Small intestine (tissue), 16 donors: ENCODE measurements at places on chromosomes 7 and 10.
A peak's percentile ranks its signal among the peaks of the same experiment; 100 is the strongest.

GRCh38 chr7:40306025-40306424 is 171.2 kb downstream of the SUGCT start:
- DNase-seq: no peak

DNA sequence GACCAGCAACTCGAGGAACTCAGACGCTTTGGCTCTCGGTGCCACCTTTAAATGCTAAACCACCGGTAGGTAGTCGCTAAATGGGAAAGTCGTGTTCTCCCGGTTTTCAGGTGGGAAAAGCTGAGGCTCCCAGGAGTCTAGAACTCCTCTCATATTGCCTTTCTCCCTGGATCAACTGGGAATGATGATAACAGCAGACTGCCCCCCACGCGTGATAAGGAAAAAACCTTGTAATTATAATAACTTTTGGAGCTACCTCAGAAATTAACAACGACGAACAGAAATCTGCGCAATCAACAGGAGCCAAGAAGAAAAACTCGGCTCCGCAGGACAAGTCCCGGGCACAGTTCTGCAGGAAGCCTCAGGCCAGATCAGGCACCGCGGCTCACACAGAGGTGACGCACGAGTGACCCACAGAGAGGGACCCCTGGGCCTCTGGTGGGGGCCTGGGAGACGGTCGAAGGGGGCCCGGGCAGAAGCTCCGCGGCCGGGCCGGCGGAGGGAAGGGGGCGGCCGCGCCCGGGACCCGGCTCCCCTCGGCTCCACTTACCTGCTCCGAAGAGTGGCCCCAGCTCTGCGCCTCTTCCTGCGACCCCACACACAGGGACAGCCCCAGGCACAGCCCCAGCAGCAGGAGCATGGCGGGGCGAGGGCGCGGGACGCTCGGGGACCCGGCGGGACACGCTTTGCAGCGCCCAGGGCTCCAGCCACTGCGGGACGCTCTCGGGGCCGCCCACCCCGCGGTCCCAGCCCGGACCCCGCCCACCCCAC is at the start of gene ITIH5:
ITIH5 (minus strand) TSS at position 714 of the 771 bp plus-strand sequence; CDS start at position 640, 74 bp downstream.
- DNase-seq: no peak

GRCh38 chr10:112531421-112531820 is 84.4 kb downstream of the VTI1A start:
- DNase-seq: no peak

- no peak for DNase-seq
These were observed 65.6 kb upstream of the MKI67 start for GRCh38 chr10:128191847-128192246.

DNA sequence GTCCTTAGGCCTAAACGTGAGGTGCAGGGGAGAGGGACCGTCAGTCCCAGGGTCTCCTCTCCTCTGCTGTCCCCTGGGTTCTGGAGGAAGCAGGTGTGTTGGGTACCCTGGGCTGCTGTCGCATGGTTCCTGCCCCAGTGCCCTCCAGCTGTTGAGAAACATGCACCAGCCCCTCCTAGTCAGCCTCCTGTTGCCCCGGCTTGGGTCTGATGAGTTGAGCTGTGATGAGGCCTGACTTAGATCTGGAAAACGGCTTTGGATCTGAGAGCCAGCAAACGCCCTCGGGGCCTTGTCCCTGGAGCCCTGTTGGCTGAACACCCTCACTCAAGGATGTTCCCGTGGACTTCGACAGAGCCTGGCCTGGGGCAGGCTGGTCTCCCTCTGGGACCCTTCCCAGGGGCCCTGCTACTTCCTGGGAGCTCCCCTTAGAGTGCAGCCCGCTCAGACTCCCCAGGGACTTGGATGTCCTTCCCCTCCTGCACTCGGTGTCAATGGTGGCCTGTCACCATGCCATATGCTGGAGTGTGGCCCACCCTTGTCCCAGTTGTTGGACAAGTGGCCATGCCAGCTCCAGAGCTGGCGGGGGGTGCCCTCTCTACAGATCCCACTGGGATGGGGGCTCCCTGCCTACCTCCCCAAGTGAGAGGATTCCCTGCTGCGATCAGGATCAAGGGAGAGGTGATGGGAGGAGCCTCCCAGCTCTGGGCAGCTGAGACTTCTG is 12.3 kb downstream of the ZNF316 start:
- no peak for DNase-seq

DNA sequence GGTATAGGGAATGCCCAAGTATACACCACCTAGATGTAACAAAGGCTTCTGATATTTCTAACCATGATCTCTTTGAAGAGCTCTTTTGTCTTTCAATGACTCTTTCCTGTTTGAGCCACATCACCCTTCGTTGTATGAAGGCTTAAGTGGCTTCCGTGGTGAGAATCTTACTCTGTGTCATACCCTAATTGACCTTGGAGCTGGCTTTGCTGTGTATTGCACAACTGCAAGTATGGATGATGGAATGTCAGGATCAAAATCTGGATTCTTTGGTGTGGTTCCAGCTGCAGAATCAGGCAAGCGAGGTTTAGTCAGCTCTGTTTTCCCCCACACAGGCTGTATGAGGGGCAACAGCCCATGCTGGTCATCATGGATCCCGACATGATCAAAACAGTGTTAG is 16.0 kb downstream of the CYP3A43 start:
- DNase-seq: peak; percentile 24

GRCh38 chr7:144668503-144668902 is 167.3 kb downstream of the TPK1 start:
- DNase-seq: no peak

- no peak for DNase-seq
These were observed 137.5 kb downstream of the ST7 start for GRCh38 chr7:117090791-117091190.

- no peak for DNase-seq
These were observed 369.6 kb upstream of the DPP6 start for GRCh38 chr7:153682628-153683027.

DNA sequence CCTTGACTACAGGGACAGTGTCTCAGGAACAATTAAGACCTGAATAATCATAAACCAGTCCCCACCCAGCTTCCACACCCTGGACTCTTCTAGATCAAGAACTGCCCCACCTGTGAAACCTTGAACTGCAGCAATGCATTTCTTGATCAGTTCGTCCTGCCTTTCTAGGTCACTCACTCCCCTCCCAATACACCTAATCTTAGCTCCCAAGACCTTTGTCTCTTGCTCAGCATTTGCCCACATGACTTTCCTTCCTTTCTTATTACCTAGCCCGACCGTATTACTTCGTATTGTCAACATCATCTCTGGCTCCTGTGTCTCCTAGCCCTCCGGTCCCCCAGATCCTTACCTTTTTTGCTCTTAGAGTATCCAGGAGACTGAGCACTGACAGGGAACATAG is 5.5 kb upstream of the NAMPT start:
- peak; percentile 99 for DNase-seq

GRCh38 chr7:97126483-97127171 is 9.1 kb downstream of the SDHAF3 start:
- DNase-seq: no peak

GRCh38 chr10:97366572-97366971 is 32.0 kb upstream of the FRAT2 start:
- DNase-seq: no peak

GRCh38 chr7:34659472-34660075 is 1.6 kb downstream of the NPSR1 start:
- no peak for DNase-seq

GRCh38 chr10:70435241-70436085 is 6.0 kb downstream of the NODAL start:
- DNase-seq: no peak

DNA sequence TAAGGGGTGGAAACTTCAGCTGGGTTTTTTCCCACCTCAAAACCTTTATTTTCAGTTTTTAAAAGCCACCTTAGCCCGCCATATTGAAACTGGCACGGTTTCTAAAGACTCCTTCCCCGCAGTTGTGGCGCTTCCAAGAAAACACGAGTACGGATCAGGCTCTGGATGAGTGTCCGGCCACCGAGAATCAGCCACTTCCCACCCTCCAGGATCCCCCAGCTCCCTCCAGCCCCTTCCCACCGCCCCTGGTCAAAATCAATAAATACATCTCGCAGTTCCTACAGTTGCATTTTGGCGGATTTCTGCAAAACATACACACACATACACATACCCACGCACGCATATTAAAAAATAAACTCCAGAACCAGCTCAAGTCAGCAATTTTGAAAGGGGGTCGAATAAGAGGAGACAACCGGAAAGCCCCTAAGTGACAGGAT is 1.1 kb downstream of the SFMBT2 start:
- DNase-seq: no peak

DNA sequence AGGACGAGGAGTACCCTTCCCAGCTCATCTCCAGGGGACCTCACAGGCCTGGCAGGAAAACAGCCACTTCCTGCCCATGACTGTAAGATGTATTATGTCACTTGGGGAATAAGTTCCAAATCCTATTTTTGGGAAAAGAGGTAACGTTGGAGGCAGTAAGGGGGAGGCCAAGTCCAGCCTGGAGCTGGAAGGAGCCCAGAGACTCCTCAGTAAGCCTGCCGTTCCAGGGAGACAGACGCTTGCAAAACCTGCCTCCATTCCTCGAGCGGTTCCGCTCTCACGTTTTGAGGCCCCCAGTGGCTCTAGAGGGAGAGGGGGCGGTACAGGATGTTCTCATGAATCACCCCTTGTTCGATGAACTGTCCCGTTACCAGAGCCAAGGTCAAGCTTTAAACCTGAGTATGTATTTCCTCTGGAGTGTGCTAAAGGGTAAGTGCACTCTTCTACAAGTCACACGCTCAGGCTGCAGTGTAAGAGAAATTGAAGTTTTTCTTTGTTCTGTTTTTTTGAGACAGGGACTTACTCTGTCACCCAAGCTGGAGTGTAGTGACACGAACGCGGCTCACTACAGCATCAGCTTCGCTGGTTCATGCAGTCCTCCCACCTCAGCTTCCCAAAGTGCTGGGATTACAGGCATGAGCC is 45.5 kb upstream of the CYTH3 start:
- DNase-seq: no peak

GRCh38 chr7:37930226-37930948 is 9.9 kb downstream of the EPDR1 start:
- DNase-seq: no peak

- no peak for DNase-seq
These were observed 20.2 kb upstream of the TMEM178B start for GRCh38 chr7:141053626-141054025.

GRCh38 chr10:60101821-60102220 is 195.5 kb upstream of the CCDC6 start:
- no peak for DNase-seq

DNA sequence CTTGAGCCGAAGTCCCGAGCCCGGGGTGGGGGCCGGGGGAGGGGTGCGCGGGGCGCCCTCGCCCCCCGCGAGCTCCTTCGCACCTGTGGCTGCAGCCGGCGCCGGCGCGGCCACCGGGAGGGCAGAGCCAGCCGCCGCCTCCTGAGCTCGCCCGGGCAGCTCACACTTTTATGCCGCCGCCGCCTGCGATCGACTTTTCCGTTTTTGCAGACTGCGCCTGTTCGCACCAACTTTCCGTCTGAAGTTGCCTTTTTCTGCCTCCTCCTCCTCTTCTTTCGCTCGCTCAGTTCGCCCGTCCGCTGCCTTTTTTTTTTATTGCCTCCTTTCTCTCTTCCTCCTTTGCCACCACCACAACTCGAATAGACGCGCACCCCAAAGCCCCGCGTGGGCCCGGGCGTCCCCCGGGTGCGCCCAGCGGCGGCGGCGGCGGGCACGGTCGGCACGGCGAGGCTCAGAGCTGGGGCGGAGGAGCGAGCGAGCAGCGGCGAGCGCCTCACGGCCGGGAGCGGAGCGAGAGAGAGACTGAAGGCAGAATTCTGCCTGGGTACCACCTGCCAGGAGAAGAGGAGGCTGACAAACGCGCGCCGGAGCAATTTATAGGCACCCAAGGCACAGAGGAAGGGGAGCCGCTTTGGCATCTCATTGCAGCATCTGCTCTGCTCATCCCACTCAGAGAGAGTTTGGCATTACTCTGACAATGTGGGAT is at the start of gene C1QL3:
C1QL3 (minus strand) TSS at position 569 of the 706 bp plus-strand sequence. CDS start 814 bp downstream, outside the sequence.
- DNase-seq: peak; percentile 14

DNA sequence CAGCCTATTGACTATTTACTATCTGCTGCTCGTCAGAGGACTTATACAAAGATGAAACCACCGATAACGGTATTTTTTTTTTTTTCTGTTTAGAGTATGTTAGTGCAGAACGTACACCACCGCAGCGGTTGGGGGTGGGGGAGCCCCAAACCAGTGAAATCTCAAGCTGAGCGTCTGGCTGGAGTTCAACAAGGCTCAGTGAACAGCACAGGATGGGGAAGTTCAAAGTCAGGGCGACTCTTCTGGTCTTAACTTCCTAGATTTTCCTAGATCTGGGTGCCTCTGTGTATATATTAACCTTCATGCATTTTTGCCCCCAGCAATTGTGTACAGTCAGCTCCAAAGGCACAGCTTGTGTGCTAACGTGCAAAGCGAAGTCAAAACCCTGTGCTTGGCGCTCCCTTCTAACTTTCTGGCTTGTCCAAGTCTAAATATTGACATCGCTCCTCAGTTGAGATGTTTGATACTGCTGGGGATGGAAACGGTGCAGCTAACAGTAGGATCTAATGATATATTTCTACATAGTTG is 1.1 kb downstream of the RHOBTB1 start:
- DNase-seq: peak; percentile 32

DNA sequence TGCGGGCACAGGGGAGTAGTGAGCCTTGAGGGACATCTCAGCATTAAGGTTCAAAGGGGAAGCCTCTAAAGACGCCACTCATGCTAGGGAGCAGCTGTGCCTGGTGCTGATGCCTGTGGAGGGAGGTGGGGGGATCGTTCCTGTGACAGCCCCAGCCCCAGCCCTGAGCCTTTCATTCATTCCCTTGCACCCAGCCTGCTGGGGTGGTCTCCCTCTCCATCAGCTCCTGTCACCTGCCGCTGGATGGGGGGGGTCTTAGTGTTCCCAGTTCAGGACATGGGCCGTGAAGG is 11.6 kb downstream of the ZNF316 start:
- DNase-seq: no peak

DNA sequence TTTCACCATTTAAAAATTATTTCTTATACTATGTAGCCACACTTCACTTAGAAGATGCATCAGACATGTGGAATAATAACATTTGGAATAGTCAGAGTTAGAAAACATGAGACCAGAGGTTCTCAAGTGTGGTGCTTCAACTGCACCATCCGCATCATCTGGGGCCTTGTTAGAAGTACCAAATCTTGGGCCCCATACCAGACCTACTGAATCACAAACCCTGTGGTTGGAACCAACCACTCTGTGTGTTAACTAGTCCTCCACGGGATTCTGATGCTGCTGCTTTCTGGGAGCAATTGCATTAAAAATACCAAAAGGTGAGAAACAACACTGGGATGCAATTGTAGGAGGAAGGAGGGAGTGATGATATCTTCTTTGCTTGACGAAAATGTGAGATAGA is 125.2 kb downstream of the GNAT3 start:
- DNase-seq: no peak

GRCh38 chr10:120490288-120490687 is 33.3 kb downstream of the PLPP4 start:
- DNase-seq: no peak

- DNase-seq: peak; percentile 35
These were observed 70.9 kb downstream of the SYPL1 start for GRCh38 chr7:106041140-106041717.

DNA sequence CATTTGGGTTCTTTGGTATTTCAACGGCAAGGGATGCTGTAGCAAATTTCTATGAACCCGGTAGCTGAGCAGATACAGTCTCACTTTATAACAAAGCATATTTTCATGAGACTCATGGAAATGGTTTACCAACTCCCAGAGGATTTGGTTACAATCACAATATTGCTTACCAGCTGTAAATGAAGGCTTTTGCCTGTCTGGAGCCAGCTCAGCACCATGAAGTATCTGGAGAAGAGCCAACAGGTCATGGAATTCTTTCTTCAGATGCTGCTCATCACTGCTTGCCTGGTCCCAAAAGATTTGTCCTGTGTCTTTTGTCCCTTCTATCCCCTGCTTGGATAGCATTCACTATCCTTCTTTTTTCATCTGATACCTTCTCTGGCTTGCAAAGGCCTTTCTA is 316.9 kb upstream of the PHYHIPL start:
- no peak for DNase-seq

GRCh38 chr7:2287745-2288144 is 26.5 kb downstream of the SNX8 start:
- DNase-seq: no peak
